NCI-H1048 (cell line): ENCODE measurements at places on chromosomes 2 and 18.

GRCh38 chr18:62258093-62258492 lies 67.0 kb upstream of the TNFRSF11A start:
- DNase-seq, result no peak

DNA sequence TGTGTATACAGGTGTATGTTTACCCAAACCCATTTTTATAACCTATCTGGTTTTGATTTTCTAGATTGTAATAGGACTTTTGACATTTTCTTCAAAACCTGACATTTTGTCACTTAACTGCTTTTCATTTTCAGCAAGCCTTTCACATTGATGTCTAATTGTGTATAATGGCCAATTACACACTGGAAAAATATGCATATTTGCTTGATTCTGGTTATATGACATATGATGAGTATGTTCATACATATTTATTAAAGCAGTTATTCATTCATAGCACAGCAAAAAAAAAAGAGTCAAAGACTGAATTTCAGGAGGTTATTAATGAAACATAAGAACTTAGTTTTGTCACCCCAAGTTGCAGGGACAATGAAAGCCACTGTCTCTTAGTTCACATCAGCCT lies 307.7 kb upstream of the TNP1 start:
- DNase-seq, result no peak

GRCh38 chr2:230690439-230690838 lies 22.2 kb upstream of the CAB39 start:
- DNase-seq, result no peak

DNA sequence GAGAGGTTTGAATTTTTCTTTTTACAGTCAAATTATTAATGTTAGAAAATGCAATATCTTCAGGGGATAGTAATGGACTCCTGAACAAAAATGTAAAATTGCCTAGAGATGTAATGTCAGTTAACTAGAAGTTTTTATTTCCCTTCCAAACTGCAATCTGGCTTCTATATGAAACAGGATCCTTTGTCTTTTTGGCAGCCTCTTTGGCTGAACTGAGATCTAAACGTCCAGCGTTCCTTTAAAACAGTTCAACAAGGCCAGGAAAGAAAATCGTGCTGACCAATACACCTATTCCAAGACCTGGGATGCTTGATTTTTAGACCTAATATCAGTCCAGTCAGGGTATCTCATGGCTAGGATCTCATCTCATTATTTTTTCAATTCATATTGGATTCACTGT lies 245.5 kb downstream of the FIGN start:
- no peak for DNase-seq

- no peak for DNase-seq
These were observed 112.2 kb upstream of the NCKAP5 start for GRCh38 chr2:133680343-133681049.

DNA sequence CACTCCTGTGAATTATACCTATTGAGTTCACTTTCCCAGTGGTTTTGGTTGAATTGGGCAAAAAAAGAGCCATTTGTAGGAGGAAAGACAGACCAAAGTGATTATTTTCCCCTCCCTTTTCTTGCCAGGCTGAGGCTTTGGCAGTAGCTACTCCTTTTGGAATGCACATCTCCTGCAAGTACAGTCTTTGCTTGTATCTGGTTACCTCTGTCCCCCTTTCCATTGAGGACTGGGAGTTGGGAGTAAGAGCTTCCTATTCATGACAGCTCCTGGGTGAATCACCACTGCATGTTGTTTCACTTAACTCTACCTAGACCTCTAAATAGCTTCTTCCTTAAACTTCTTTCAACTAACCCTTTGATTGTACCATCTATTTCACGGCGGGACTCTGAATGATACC lies 695.3 kb upstream of the ZNF804A start:
- no peak for DNase-seq

DNA sequence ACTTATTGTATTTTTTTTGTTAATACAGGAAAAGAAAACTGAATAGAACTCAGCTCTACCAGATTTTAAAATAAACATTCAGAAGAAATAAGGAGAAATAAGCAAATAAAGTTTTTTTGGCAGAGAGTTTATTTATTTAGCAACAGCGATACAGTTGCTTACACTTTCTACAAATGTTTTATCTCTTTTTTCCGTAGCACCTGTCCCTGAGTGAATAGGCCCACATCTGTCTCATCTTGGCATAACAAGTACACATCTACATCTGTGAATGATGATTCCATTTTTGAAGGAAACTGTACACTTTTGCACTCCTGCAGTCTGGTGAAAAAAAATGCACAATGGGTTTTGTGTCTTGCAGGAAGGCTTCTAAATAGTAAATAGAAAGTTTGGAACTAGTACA lies 783.6 kb upstream of the ZEB2 start:
- DNase-seq, result no peak

GRCh38 chr2:172119089-172119488 lies 16.4 kb upstream of the DLX2 start:
- no peak for DNase-seq

GRCh38 chr2:101974663-101975062 lies 17.1 kb upstream of the IL1R2 start:
- no peak for DNase-seq

DNA sequence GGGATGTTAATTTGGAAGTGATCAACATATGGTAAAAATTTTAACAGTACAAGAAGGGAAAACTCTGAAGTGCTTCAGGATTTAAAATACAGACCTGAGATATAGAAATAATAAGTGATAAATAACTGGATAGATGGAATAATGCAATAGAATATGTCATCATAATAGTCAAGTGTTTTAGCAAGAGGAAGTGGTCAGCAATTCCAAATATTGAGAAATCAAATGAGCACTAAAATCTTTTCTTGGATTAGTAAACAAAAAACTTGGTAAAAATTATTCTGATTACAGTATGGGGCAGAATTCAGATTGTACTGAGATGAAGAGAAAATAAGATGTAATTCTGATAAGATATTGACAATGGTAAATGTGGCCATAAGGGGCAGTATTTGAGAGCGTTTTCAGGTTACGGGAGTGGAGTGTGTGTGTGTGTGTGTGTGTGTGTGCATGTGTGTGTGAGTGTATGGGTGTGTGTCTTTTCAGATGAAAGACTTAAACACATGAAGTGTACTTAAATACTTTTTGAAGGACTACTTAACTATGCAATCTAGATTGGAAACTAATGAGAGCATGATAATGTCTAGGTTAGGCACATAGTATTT lies 217.9 kb upstream of the ITGA4 start:
- DNase-seq, result no peak

DNA sequence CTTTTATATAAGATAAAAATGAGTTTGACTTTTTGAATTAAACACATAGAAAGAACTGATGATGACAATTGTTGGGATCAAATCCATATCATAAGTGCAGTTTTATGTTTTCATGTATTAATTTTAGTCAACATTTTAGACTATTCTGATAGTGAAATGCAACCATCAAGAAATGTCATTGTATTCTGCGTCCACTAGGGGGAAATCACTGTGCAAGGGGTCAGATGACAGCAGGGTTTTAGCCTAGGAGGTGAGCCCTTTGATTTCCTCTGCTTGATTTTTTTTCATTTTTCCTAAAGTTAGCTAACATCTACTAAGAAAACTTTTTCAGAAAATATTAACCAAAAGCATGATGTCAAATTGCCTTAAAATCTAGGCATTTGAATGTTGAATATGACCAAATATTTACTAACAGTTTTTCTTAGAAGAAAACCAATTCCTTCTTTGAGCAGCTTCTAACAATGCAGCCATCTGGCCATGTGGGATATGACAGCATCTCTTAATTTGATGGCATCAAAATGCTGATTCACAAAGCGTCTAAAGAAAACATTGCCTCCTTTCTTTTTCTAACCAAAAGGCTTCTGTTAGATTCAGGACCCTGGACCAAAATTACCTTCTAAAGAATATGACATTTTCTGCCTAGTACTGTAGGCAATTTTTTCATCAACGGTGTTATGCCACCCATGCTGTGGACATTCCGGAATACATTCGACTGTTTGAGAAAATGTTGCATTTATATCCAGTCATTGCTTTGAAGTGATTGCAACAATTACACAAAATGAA lies 141.5 kb downstream of the SPHKAP start:
- DNase-seq, result no peak

- DNase-seq, result no peak
These were observed 890.0 kb upstream of the DDX18 start for GRCh38 chr2:116924509-116924908.

DNA sequence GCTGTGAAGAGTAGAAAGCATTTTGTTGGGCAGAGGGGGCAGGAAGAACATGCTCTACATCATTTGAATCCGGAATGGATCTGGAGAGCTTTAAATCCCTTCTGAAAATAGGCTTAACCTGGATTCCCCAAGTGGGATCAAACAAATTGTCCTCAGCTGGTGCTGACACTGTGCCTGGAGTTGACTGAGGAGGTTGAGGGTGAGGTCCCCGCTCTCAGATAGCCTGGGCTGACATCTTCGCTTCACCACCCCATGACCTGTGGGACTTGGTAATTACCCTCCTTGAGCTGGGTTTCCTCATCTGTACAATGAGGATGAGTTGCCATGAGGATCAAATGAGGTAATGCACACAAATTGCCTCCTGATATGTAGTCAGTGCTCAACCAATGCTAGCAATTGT lies 117.8 kb upstream of the SMAD2 start:
- no peak for DNase-seq

GRCh38 chr2:170493426-170494097 lies 221.6 kb upstream of the SP5 start:
- DNase-seq, result no peak

DNA sequence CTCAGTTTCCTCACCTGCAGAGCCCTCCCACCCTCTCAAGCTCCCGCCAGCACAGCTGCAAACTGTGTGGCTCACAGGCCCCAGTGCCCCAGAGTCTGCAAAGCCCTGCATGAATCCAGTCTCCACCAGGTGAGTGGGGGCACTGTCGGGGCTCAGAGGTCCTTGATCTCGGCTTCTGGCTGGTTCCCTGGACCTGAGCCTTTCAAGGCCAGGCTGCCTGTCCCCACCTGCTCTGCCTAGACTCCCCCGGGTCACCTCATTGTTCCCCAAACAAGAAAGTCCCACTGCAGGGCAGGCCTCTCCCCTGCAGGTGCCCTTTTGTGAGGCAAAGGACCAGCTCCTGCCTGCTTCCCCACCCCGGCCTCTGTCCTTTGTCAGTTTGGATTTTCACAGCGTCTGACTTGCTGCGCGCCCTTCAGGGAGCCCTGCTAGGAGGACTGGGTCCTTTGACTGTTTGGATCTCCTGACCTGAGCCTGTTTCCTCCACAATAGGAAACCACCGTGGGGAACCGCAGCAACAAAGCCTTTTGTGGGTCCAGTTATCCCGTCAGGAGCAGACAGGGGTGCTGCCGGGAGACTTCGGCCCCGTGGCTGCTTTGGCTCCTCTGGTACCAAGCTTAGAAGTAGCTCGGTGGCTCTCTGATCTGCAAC lies 200.5 kb upstream of the HDAC4 start:
- no peak for DNase-seq

- DNase-seq, result no peak
These were observed 1337.2 kb upstream of the NXPH2 start for GRCh38 chr2:140117386-140117785.

DNA sequence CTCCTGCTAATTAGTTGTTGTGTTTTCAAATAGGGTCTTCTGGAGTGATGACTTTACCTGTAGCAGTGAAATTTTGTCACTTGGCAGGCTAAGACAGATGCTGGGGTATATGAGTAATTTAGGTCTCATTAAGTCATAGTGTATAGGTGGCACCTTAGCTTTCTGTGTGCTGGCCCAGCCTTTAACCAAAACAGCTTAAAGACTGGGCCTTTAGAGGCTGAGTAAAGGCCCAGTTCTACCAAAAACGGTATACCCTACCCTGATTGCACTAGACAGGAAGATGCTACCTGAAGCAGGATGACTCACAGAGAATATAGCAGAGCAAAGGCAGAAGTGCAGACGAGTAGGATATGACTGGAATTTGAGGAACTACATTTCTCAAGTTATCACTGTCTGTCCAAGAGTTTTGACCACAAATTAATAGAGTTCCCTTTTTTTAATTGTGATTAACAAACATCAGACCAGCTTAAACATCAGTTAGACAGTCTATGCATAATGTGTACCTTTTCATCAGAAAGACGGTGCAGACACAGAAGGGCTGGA lies 337.9 kb upstream of the SALL3 start:
- no peak for DNase-seq

GRCh38 chr2:98492441-98492840 lies 47.8 kb downstream of the INPP4A start:
- DNase-seq, result no peak

DNA sequence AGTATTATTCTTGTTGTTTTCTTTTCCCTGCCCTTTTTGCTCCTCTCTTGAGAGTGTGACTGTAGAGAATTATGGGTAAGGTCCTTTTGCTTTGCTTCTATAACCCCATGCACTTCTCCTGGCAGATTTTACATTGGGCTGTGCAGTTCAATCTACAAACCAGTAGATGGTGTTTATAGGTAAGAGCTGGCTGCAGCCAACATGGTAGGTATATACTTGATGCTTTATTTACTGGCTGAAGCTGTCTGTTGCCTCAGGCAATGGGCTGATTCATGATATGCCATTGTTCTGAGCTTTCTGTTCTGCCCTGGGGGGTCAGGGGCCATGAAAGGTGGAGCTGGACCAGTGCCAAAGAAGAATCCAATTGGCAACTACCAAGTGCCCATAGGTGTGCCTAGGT lies 48.3 kb upstream of the MYL1 start:
- DNase-seq, result no peak

- DNase-seq, result no peak
These were observed 29.4 kb downstream of the HADHB start for GRCh38 chr2:26274058-26274613.

- DNase-seq, result no peak
These were observed 96.7 kb downstream of the SH3BP4 start for GRCh38 chr2:235048549-235048948.

- no peak for DNase-seq
These were observed 2.1 kb downstream of the MARCHF7 start for GRCh38 chr2:159714247-159714930.

DNA sequence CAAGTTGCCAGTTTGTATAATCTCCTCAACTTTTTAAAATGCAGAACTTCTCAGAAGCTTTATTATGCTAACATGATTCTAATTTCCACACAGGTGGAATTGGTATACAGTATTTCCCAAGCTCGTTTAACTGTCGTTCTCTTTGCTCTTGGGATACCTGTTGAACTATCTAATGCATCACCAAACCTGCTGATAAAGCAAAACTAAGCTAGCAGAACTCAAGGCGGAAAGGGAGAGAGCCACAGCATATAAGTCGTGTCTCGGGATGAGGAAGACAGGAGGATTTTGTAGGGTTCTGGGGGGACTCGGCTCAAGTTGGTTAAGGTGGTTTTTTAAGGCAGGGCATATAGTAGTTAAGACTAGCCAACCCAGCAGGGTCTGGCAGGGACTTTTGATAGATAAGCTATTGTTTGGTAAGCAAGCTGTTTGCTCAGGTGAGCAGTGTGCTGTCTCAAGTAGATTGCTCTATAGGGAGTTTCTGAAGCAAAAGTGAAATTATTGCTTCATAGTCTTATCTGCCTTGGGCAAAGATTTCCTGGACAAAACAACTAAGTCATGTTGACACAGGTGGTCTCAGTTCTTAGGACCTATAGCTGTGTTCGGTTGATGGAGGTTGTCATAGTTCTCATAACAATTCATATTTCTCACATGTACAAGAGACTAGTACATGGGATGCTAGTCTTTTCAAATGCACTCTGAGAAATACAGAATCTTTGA lies 28.2 kb upstream of the CHRNA1 start:
- DNase-seq, result no peak
